ENCODE measurements at places on chromosomes 5 and 9.

- DNase-seq = no peak
These were observed 20.3 kb upstream of the RIC1 start for GRCh38 chr9:5608298-5609225.

DNA sequence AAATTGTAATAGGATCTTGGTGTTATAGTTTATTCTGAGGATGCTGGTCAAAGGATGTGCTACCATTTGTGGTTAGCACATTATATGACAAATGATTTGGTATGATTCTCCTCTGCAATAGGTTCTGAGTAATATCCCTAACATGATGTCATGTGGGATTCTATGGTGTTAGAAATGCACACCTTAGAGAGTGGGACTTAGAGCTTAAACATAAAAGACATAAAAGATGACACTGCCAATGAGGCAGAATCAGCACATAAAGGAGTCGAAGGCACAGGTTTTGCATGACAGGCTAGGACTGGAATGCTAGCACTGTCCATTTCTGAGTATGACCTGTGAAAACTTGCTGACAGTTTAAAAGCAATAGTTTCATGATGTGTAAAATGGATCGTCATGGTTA lies 100.4 kb downstream of the OSTF1 start:
- no peak for DNase-seq

- DNase-seq = peak; percentile 40
These were observed 239.7 kb downstream of the MLLT3 start for GRCh38 chr9:20382460-20383071.

- DNase-seq = no peak
These were observed 65.0 kb upstream of the DAP start for GRCh38 chr5:10825897-10826644.

- DNase-seq = peak; percentile 68
These were observed 64.2 kb upstream of the ABL1 start for GRCh38 chr9:130770679-130771442.

Data from HFFc6 (cell line).